ENCODE measurements at places on chromosomes 5 and 9. TPM values are rescaled to one million over a fixed set of nuclear protein-coding genes. Genes with fewer than 3 reads are reported as not detected.

- DNase-seq = no peak
These were observed 93.8 kb upstream of the SEMA6A start for GRCh38 chr5:116668390-116668789.

DNA sequence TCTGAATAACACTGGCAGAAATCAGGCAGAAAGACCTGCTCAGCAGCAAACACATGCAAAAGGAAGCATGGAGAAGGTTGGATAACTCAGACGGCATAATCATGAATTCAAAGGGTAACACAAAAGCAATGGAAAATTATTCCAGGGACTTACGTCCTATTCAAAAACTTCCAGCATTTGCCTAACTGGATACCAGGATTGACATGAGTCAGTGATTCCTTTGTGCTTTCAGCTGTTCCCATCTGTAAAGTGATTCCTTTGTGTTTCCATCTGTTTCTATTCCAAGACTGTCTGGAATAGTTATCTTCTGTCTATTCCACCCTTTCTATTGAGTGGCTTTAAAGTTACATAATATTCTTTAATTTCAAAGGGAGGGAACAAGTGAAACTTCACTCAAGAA lies 1361.7 kb upstream of the CDH9 start:
- no peak for DNase-seq

DNA sequence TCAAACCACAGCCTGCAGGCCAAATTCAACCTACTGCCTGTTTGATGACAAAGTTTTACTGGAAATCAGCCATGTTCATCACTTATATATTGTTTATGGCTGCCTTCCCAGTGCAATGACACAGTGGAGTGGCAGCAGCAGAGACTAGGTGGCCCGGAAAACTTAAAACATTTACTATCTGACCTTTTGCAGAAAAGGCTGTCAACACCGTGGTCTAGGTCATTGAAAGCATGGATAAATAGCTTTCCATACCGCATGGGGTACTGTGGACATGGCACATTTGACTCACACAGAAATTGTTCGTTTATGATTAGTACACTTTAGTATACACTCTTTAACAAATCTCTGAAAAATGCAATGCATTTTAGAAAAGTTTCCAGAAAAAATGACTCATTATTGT lies 298.3 kb upstream of the EFNA5 start:
- DNase-seq = no peak

- DNase-seq = peak; percentile 67
These were observed 27.0 kb downstream of the PTGES start for GRCh38 chr9:129725795-129726251.

- DNase-seq = peak; percentile 15
These were observed 4.3 kb upstream of the C7 start for GRCh38 chr5:40904994-40905306.

DNA sequence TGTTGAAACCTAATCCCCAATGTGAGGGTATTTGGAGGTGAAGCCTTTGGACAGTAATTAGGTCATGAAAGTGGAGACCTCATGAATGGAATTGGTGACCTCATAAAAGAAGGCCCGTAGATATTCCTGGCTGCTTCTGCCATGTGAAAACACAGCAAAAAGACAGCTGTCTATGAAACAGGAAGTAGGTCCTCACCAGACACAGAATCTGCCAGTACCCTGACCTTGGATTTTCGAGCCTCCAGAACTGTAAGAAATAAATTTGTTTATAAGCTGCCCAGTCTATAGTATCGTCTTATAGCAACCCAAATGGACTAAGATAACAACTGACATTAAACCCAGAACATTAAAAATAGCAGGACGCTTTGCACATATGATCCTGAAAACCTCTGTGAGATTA lies 371.1 kb downstream of the SPOCK1 start:
- DNase-seq = no peak

GRCh38 chr5:52419357-52419756 lies 368.4 kb upstream of the ITGA1 start:
- DNase-seq = no peak

- DNase-seq = no peak
These were observed 207.0 kb upstream of the CTNND2 start for GRCh38 chr5:12111261-12111660.

DNA sequence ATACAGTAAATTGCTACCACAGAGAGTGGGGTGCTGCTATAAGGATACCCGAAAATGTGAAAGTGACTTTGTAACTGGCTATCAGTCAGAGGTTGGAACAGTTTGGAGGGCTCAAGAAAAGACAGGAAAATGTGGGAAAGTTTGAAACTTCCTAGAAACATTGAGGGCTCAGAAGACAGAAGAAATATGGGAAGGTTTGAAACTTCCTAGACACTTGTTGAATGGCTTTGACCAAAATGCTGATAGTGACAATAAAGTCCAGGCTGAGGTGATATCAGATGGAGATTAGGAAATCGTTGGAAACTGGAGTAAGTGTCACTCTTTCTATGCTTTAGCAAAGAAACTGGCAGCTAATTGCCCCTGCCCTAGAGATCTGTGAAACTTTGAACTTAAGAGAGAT lies 1158.6 kb upstream of the CDH6 start:
- no peak for DNase-seq

DNA sequence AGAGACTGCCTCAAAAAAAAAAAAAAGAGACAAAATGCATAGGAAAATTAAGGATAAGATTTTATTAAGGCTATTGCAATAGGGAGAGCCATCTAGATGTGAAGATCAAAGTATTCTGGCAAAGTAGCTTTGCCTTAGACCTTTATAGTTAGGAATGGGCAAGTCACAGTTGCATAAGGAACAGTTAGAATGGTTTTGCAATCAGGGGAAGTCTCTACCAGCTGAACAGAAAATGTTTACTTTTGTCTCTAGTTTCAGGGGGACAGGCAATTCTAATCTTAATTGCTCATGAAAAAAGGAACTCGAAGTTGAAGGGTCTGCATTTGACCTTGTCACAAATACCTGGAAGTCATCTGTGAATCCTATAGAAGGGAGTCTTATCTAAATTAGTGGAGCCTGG lies 13.1 kb upstream of the ATP6V1G1 start:
- no peak for DNase-seq

- DNase-seq = no peak
These were observed 4.9 kb upstream of the SH3PXD2B start for GRCh38 chr5:172458976-172459782.

DNA sequence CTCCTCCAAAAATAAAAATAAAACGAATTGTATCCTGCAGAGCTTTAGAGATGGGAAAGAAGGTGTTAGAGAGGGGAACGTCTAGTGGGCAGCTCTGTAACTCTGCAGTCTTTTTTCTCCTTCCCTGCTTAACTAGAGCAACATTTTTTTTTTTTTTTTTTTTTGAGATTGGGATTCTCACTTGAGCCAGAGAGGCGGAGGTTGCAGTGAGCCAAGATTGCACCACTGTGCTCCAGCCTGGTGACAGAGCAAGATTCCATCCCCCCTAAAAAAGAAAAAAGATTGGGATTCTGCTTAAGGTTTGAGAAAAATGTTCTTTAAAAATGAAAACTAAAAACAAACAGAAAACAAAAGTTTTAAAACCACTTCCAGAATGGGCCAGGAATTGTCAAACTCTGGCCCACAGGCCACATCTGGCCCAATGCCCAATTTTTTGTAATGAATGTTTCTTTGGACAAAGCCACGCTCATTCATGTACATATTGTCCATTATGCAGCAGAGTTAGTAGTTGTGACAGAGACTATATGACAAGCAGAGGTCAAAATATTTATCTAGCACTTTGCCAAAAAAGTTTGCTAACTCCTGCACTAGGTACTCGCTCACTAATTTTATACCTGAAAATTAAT lies 98.5 kb downstream of the ZCCHC7 start:
- DNase-seq = no peak

DNA sequence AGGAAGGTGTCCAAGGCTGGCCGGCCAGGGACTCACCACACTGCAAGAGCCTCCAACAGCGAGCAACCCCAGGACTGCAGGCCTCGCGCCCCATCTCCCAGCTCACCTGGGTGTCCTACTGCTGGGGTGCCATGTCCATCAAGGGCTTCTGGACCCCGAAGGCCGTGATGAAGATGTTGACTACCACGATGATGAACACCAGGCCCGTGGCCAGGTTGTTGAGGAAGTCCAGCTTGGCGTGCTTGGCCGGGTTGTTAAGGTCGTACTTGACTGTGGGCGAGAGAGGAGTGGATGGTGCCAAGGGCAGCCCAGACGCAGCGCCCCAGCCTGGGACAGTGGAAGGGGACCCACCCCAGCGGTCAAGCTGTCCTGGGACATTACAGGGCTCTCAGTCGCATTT lies 9.3 kb downstream of the NINJ1 start:
- DNase-seq = no peak

The CDC20B gene
- 0.03 TPM for polyA plus RNA-seq

The DNM1 gene
- polyA plus RNA-seq = 35.7 TPM

The ORM2 gene
- not detected for polyA plus RNA-seq

The TJP2 gene
- polyA plus RNA-seq = 17.7 TPM

The TMEM252 gene
- polyA plus RNA-seq = not detected

The SHC3 gene
- 3.2 TPM for polyA plus RNA-seq

The C5orf58 gene
- not detected for polyA plus RNA-seq

The FAM221B gene
- not detected for polyA plus RNA-seq

The IFNE gene
- polyA plus RNA-seq = 0.08 TPM

The SLC25A2 gene
- polyA plus RNA-seq = not detected

Measured in SK-N-SH (cell line).